ENCODE measurements at places on chromosomes 16 and 17.

DNA sequence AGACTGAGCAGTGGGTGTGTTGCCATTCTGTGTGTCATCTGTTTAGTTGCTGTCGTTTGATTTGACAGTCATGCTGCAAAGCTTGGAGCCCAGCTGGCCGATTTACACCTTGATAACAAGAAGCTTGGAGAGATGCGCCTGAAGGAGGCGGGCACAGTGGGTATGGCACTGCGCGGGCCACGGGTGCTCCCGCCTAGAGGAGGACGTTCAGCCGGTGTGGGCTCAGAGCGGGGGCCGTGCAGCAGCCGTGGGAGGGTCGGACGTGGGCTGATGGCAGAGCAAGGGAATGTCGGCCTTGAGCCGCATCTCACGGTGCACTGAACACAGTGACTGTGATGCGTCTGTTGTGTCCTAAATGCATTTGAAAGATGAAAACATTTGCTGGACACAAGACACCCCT is 3.7 kb downstream of the FN3KRP start:
- DNase-seq: no peak

DNA sequence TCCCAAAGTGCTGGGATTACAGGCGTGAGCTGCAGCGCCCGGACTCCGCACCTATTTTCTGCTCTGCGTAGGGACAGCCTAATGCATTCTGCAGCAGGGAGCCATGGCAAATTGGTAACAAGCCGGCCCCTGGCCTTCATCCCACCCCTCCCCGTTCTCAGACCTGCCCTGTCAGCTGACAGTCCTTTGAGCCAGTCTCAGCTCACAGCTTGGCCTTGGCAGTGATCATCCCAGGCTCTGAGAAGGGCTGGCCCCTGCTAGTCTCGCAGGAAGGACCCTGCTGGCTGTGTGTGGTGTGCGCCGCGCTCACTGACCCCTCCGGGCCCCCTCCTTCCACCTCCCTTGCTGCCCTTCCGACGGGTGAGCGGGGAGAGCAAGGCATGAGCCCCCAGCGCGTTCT is 10.3 kb upstream of the NPTX1 start:
- peak; percentile 83 for DNase-seq

DNA sequence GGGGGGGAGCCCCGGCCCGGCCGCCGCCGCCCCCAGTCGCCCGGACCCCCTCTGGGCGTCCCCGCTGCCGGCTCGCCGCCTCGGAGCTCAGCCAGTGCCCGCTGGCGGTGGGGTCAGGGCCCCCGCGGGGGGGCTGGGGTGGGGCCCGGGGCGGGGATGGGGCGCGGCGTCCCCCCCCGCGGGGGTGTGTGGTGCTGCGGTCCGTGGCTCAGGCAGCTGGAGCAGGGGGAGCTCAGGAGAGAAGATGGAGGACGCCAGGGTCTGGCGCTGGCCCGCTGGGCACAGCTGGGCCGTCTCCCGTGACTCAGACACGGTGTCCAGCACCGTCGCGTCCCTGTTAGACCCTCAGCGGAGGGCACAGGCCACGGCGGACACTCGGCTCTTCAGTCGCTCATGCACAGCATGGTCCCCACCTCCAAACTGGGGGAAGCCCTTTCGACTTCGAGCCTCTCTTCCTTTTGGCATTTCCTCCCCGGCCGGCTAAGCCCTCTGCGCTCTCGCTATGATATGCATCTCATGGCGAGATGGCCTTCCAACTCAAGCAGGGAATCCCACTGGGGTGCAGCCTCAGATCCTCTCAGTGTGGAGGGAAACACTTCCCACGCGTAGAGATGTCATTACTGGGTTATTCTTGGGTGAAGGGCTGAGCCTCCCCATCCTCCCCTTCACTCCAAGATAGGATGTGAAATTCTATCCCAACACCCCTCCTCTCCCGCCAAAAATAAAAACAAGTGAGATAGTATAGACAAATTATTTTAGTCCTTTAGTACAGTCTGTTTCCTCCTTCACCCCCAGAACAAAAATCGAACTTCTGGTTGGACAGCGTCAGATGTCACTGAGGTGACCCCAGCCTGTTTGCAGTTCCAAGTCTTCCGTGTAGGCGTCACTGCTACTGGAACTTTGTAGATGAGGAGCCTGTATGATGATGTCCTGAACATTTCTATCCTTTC is 522 bp upstream of the VEZF1 start:
- peak; percentile 87 for DNase-seq

- DNase-seq: peak; percentile 55
Observed at GRCh38 chr16:82504836-82505235, 121.9 kb upstream of the CDH13 start.

DNA sequence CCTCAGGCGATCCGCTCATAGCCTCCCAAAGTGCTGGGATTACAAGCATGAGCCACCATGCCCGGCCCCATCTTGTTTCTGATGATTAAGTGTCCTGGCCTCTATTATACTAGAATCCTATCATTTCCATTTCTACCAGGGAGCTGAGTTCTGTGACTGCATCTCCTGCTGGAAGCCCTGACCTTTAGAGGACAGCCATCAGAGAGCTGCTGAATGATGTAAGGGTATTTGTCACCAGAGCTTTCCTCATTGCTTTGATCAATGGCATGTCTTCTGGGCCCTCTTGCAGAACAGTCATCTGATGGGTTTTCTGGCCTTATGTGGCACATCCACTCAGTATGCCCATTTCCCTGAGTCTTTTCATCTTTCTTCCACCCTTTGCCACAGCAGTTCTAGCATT is 39.9 kb downstream of the PSMD12 start:
- DNase-seq: no peak

GRCh38 chr17:27597783-27598320 is 33.1 kb upstream of the LGALS9 start:
- no peak for DNase-seq

DNA sequence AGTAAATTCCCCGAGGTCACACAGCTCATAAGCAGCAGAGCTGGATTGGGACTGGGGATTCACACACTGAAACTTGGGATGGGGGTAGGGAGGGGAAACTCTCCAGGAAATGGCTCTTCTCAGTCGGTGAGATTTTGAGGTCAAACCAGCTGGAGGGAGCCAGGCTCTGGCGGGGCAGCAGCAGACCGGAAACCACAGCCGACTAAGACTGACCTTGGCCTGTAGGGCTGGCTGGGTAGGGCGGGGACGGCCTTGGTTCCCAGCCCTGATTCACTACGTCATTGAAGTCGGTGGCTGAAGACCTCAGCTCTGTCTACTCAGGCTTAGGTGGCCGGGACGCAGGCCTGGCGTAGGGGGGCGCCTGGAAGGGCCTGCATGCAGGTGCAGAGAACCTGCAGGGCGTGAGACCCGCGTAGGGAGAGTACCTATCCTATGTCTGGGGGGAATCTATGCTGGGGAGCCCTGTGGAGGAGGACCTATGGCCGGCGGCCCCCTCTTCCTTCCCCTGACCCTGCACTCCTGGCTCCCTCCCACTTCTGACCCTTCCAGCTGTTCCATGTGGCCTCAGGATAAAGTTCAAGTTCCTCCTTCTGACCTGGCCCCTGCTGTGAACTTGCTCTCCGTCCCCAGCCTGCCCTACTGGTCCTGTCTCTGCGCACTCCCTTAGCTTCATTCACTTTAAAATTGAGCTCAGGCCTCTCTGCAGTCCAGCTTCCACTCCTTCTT is 11.9 kb upstream of the SLC4A1 start:
- no peak for DNase-seq

GRCh38 chr16:1707193-1707790 is 1.3 kb downstream of the MAPK8IP3 start:
- no peak for DNase-seq

DNA sequence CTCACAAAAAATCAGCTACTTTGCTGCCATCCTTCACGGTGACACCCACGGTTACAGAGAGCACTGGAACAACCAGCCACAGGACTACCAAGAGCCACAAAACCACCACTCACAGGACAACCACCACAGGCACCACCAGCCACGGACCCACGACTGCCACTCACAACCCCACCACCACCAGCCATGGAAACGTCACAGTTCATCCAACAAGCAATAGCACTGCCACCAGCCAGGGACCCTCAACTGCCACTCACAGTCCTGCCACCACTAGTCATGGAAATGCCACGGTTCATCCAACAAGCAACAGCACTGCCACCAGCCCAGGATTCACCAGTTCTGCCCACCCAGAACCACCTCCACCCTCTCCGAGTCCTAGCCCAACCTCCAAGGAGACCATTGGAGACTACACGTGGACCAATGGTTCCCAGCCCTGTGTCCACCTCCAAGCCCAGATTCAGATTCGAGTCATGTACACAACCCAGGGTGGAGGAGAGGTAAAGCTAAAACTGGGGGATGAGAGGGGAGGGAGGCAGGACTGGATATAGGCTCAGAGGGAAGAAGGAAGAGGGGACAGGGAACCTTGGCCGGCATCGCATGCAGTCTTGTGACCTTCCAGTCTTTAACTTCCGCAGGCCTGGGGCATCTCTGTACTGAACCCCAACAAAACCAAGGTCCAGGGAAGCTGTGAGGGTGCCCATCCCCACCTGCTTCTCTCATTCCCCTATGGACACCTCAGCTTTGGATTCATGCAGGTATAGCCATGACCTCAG is 581 bp downstream of the CD68 start:
- no peak for DNase-seq

DNA sequence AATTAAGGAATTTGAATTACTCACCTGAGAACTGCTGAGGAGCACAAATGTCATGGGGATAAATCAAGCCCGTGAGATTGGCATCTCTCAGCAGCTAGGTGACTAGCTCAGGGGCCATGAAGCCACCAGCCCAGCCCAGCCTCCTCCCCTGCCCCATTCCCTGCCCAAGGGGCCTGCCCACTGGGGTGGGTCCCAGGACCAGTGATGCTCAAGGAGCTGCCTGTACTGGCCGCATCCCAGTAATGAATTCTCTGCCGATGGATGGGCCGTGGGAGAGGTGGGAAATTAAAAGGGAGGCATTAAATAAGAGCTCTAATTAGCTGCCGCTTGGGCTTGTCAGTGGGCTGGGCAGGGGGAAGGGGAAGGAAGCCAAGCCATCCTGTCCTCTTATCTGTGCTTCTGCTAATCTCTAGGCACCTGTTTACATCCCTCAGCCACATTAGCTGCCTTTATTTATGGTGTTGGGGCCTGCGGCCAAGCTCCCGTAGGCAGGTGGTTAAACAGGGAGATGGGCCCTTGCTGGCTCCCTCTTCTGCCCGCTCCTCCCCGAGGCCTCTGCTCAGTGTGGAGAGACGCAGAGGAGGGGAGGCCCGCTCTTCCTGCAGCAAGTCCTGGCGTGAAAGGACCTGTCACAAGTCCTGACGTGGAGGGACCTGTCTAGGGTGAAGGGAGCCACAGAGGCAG is 48.8 kb downstream of the PIPOX start:
- DNase-seq: peak; percentile 52

- DNase-seq: no peak
Observed at GRCh38 chr16:1082266-1082951, 9.9 kb downstream of the SSTR5 start.

- no peak for DNase-seq
Observed at GRCh38 chr16:78535098-78535497, 435.6 kb downstream of the WWOX start.

DNA sequence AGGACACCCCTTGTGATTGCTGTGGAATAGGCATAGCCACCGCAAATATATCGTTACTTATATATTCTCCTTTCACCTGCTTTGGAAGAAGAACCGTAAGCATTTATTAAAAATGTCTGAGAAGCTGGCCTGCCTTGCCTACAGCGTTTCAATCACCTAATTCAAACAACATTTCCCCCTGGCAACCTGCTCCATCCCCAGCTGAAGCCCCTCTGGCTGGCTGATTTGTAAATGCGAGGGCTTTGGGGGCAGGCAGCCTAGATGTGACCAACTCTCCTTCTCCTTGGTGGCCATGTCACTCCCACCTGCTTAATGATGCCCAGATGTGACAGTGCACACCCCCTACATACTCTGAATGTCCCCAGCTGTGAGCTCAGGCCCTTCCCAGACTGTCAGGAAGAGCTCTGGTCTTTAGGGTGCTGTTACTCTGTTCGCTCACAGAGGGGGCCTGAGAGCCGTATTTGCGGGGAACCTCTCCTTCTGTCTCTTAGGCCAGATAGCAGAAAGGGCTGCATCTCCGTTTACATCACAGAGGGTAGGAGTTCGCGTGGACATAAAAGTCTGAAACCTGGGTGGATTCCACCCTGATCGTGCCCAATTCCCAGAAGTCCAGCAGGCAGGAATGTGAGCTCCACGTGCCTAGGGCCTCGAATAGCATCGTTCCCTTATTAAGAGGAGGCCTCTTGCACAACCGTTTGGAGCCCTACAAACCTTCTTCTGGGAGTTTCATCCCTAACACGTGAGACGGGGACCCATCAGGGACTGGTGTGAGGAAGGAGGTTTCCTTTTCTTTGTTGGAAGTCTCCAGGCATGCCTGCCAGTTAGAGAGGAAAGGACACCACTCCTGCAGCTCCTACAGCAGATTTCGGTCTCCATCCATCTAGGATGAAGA is 2.4 kb upstream of the SDK2 start:
- DNase-seq: peak; percentile 73
